Amniotic stem cell (primary cell): ENCODE measurements at places on chromosomes 2 and 18.

- no peak for DNase-seq
Measured at GRCh38 chr2:26483516-26483915, 5.6 kb upstream of the OTOF start.

GRCh38 chr2:219253753-219254589 is at the start of gene TUBA4A:
TUBA4A (minus strand) TSS chr2:219253918; CDS start chr2:219253858, 60 bp downstream.
- DNase-seq: peak; percentile 9

- DNase-seq: no peak
Measured at GRCh38 chr2:167681234-167682015, 566.0 kb downstream of the STK39 start.

DNA sequence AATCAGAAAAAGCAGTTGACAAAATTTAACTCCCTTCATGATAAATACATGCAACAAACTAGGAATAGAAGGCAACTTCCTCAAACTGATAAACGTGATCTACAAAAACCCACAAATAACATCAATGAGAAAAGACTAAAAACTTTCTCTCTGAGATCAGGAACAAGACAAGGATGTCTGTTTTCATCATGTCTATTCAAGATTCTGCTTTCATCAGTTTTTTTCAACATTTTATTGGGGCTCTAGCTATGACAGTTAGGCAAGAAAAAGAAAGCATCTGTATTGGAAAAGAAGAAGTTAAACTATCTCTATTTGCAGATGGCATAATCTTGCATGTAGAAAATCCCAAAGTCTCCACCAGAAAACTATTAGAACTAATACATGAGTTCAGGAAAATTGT is 12.3 kb upstream of the CHST10 start:
- DNase-seq: no peak

GRCh38 chr2:129768036-129768386 is 211.5 kb upstream of the RAB6C start:
- DNase-seq: no peak

GRCh38 chr2:178419123-178419522 is 31.9 kb downstream of the PRKRA start:
- DNase-seq: no peak

DNA sequence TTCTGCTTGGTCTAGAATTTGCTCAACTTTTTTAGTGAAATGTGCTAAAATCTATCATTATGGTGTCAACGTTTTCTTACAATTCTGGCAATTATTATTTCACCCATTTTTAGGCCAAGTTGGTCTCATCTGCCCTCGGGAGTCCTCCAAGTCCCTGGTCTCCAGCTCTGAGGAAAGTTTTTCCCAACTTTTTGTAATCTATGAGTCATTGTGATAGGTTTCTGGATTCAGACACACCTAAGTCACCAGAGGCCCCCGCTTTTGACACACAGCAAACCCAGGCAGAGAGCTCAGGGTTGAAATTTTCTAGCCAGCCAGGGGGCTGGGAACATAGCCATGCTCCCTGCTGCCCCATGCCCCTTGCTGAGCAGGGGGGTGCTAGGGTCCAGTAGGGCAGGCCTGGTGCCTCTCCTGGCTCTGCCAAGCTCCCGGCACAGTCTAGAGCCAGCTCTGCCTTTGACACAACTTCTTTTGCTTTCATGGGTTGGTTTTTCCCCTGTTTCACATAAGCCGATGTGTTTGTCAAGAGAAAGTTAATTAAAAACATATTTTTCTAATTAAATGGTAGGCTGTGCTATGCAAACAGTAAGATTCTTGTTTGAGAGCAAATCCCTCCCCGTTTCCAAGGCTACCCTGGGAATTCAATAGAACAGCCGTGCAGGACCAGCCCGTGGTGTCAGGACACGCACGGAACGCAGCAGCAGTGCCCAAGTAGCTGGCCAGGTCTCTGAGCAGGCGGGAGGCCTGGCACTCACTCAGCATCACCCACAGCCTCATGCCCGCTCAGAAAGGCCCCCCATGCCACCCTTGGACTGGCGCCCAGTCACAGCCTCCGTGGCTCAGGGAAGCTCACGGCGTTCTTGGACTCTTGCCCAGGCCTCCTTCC is 25.5 kb upstream of the SNED1 start:
- DNase-seq: no peak

DNA sequence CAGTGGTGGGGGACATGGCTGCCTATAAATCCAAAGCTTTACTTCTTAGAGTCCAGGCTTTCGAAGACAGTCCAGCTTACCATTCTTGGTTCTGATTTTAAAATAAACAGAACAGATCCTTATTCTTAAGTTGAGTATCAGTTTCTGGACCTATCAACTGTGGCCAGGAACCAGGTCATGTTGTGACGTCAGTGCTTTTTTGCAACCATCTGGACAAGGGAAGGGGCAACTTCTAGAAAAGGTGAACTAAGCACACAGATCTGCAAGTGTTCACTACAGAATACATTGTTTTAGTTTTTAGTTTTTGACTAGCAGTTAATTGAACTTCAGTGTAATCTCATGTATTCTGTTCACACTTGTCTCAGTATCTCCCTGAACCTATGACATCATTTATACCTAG is 326.0 kb upstream of the MGAT5 start:
- DNase-seq: no peak

GRCh38 chr2:196987298-196987648 is 60.8 kb upstream of the PGAP1 start:
- DNase-seq: no peak

GRCh38 chr2:172280571-172281361 is 146.6 kb upstream of the ITGA6 start:
- no peak for DNase-seq

DNA sequence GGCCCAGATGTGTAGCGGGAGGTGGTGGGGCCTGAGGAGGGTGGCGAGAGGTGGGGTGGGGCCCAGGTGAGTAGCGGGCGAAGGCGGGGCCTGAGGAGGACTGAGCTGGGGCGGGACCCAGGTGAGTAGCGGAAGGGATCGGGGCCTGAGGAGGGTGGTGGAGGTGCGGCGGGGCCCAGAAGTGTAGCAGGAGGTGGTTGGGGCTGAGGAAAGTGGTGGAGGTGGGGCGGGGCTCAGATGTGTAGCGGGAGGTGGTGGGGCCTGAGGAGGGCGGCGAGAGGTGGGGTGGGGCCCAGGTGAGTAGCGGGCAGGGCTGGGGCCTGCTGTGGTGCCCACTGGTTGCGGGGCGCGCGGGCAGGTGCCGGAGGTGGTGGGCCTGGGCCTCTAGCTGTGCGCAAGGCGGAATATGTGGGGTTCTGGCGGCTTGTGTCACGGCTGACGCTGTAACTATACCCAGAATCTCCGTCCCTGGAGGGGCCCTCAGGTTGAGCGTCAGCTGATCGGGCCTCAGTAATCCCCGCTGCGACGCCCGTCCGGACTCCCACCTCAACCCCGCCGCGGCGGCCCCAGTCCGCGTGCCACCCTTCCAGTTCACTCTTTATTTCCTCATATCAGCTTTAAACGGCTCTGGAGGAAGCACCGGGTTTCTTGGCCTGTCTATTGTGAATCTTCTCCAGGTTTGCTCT is 866 bp upstream of the SF3B6 start:
- no peak for DNase-seq

GRCh38 chr18:62347089-62347506 is 22.0 kb downstream of the TNFRSF11A start:
- no peak for DNase-seq

DNA sequence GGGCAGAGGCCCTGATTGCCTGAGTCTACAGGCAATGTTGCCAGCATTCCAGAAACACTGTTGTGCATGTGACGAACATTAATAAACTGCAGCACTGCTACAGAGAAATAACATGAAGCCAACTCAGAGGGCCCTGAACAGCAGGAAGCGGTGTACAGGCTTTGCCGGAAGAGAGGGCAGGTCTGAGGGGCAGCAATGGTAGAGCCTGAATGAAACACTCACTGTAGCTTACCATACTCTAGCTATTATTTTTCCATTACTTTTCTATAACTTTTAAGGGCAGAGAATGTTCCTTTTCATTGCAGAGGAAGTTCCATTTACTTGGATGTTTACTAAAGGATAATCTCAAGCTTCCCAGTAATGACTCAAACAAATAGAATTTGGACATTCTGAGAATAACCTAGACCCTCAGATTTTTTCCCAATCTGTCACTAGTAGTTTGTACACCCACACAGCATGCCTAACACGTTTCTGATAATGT is 150.4 kb downstream of the MTX2 start:
- no peak for DNase-seq

GRCh38 chr2:18005411-18005810 is 126.9 kb downstream of the KCNS3 start:
- DNase-seq: no peak

DNA sequence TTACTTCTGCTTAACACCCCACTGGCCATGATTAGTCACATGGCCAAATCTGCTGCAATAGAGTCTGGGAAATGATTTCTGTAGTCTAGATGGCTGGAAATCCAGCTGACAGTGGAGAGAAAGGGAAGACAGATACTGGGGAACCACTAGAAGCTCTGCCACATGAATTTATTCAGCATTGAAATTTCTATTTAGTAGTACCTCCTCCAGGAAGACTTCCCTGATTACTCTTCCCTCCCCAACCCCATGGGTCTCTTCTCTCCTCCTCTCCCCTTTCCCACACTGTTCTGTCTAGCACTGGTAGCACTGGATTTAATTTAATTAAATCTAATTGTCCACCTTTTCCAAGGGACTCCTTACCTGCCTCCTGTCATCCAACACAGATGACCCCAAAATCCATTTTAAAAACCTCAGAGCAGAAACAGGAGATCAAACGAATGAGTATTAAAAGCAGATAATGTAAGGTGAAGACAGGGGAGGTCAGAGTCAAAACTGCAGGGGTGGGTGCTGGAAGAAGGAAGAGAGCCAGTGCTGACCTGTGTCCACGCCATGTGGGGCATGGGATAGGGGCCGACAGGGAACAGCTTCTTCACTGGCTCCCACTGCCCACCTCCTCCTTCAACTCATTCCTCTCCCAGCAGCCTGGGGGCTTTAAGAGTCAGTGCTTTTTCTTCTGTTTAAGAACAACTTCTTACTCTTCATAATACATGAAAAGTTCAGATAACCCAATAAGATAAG is 169.2 kb upstream of the HS6ST1 start:
- DNase-seq: no peak

DNA sequence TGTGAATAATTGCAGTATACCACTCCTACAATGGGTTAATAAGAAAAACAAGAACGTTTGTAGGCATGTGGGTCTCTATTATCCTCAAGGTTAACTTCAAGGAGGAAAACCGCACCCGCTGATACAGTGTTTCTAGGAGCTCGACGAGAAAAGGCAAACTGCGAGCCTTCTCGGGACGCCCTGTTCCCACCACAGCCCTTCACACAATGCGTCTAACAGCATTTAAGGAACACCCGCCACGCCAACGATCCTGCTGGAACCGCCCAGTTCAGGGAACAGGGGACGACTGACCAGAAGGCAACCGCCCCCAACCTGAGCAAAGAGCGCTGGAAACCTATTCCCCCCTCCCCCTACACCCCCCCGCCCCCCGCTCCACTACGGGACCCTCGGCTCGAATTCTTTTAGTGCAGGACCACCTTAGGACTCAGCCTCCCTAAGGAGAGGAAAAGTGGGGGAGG is 710 bp upstream of the TMSB10 start:
- DNase-seq: peak; percentile 39

DNA sequence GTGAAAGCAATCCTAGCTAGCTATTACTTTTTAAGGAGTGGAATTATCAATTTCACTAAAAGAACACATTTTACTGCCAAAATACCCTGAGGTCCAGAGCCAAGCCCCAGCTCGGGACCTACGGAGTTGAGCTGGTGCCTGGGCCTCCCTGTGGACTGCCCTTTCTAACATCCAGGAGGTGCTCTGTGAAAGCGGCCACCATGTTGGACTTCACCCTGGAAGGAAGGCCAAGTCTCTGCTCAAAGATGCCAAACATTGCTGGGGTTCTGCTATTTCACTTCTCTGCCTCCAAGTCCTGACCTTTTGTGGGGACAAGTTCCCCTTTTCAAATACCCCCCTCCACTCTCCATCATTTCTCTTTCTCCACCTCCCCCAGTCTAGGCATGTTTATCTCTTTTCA is 498.7 kb upstream of the RAB6C start:
- DNase-seq: no peak

GRCh38 chr2:235537587-235537986 is 43.7 kb downstream of the AGAP1 start:
- no peak for DNase-seq

GRCh38 chr2:67268797-67269196 is 128.3 kb upstream of the ETAA1 start:
- no peak for DNase-seq

DNA sequence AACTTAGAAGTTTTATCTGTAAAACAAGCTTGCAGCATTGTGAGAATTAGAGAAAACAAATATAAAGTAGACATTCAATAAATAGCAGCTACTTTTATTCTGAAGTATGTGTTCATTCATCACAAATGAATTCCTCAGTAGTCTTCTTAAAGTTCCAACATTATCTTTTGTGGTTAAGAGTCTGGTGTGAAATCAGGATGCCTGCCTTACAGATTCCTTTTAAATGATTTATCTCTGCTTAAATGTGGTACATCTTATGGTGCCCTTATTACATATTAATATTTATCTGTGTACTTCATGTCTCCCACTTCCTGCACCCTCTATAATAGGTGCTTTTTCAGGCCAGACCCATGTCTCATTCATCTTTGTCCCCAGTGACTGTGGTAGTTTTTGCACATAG is 595.0 kb downstream of the STK39 start:
- no peak for DNase-seq

GRCh38 chr2:236676136-236676873 is 106.7 kb downstream of the ACKR3 start:
- no peak for DNase-seq

- no peak for DNase-seq
Measured at GRCh38 chr2:26169226-26169625, 3.7 kb upstream of the GAREM2 start.

GRCh38 chr2:17375262-17375661 is 143.0 kb downstream of the RAD51AP2 start:
- no peak for DNase-seq

DNA sequence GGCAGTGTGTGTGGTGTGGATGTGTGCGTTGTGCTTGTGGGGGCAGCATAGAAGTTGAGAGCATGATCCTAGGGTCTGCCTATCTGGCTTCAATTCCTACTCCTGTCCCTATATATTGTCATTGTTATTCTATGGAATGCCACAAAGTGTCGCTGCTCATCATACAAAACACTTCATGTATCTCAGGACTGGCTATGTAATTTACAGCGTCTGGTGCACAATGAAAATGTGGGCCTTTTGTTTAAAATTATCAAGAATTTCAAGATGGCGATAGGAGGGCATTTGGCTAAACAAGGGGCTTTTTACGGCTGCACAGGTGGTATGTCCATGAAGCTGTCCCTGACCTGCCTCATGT is 3.4 kb downstream of the SERPINB2 start:
- no peak for DNase-seq

DNA sequence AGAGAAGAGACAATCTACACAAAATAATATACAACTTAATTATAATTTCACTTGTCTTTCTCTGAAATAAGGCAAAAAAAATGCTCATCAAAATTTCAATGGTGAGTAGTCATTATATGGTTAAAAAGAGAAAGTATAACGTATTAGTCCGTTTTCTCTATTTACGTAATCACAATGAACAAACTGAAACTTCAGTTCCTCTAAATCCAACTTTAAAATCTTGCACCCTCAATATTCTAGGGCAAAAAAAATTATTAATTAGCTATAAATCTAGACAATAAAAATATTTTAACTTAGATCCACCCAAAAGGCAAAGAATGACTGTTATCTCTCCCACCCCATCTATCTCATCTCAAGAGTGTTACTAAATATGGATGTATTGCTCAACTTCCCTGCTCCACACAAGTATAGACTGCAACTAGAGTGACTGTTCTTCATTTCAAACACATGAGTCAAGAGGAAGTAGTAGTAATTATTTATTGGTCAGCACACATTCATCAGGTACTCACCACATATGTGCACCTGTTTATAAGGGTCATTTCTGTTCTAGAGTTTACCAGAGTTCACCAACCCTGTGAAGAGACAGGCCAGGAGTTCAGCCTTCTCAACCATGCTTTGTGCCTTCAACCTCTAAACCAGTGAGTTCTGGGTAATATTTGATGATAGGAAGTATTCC is 36.4 kb downstream of the STK39 start:
- DNase-seq: peak; percentile 39
